ENCODE measurements at places on chromosomes 6 and 20.

DNA sequence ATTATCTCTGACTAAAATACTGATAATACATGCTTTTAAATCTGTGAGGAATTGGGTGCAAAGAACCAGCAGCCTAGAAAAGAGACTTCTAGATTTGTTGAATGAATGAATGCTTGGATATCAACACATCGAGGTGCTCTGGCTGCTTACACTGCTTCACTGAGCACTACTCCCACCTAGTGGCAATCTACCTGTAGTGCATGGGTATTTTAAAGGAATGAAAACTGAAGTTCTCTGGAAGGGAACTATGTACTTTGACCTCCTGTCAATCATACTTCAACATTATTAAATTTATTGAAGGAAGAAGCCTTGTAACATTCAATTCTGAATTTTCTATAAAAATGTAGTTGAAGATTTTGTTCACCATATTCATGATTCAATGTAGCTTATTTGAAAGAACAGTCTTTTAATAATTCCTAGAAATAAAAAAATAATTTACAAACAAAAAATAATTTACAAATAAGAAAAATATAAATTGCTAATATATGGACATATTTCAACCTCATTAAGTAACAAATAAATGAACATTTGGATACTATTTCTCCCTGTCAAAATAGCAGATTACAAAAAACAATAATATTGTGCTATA is 111.2 kb upstream of the MMS22L start:
- ATAC-seq = peak; percentile 50

- no peak for ATAC-seq
Measured at GRCh38 chr20:5511930-5512329, 195.2 kb upstream of the PROKR2 start.

DNA sequence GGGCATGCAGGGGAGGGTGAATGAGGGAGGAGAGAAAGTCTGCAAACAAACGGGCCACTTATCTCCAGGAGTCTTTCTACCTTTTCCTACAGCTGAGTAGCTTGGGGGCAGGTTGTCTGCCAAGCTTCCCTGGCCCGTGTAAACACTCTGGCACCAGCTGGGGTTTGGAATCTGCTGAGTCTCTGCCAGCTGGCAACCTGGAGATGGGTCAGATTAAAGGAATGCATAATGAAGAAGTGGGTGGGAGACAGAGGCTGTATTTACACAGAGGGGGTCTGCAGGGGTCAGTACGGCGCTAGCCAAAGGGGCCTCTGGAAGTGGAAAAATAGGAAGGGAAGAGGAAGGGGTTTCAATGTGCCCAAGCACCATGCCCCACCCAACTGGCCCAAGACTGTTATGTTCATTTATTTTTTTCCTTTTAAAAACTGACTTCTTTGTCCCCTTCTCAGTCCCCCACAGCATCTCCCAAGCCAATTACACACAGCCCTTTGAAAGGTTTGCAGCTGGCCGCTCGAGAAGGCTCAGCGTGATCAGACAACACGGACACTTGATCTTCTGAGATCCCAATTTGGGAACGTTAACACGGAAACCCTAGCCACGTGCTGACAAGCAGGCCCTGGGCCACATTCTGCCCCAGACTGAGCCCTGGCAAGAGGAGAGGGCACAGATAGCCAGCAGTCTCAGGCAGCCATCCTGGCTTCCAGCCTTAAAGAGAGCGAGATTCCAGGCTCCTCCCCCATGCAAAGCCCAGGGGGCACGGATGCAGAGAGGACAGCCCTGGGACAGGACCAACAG is 25.2 kb downstream of the TRAM2 start:
- no peak for ATAC-seq

GRCh38 chr6:27834879-27835549 is 77.2 kb downstream of the OR2B2 start:
- no peak for ATAC-seq

DNA sequence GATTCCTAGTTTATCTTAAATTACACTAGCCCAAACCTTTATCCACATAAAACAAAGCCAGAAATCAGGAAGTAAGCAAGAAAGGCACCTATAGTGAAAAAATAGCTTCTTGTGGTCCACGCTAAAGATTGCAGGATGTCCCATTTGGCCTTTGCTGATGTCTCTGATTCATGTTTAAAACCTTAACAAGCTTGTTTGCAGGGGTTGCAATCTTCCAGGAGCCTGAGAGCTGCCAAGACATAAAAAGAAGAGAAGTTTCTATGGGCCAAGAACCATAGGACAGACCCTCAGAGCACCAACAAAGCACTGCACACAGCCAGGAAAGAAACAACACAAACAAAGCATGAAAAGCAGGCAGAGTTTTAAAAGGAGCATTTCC is 49.4 kb downstream of the ADAT2 start:
- ATAC-seq = no peak

DNA sequence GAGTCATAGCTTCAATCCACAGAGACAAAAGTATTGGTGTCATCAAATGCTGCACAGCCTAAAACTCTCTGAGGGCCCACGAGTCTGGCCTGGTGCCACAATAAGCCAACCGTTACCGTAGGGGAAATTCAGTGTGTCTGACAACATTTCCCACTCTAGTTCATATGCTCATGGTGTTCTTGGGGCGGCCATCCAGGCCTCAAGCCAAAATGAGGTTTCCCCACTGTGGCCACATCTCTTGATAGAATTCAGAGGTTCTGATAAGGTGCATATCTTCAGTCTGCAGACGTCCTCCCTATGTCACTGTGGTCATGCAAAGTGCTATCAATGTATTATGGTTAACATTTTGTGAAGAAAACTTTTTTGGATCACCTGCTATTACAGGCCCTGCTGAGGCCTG is 627.7 kb downstream of the QKI start:
- ATAC-seq = no peak

GRCh38 chr6:116313101-116313776 is 33.5 kb upstream of the TSPYL1 start:
- ATAC-seq = no peak

GRCh38 chr6:169231790-169232506 is 21.7 kb downstream of the THBS2 start:
- peak; percentile 36 for ATAC-seq

GRCh38 chr6:44264154-44265006 is 971 bp downstream of the NFKBIE start:
- ATAC-seq = peak; percentile 70

DNA sequence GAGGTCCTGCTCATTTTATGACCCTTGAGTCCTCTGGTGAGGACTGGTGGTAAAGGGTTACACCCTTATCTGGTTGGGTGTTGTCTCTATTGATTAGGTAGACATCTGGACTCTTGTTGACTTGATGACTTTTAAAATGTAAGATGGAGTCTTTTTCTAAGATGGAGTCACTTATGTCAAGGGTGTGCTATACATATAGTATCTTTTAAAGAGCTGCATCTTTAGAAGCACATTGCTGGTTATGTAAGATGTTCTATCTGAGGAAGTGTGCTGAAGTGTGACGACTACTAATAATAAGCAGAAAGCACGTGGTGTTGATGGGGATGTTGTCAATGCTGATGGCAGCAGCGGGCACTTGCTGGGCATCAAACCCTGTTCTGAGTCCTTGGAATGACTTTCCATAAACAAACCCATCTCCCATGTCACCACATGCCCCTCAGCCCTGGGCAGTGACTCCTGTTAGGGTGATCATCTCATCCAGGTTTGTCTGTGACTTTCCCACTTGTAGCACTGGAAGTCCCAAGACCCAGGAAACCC is 229.6 kb downstream of the EYA2 start:
- no peak for ATAC-seq

DNA sequence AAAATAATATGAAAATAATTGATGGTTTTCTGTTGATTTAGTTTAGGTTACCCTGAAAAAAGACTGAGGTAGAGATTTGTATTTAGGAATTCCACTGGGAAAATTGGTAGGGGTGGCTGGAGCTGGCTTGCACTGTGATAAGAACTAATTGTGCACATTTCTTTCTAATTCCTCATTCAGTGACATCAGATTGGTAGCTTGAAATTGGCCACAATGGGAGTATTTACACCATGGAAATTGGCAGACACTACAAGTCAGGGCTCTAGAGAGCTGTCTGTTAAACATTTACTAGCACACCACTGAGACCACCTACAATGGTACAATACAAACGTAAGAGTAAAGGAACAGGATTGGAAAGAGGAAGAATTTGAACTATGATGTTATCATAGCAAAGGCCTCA is 52.0 kb upstream of the ISM1 start:
- no peak for ATAC-seq

- ATAC-seq = no peak
Measured at GRCh38 chr20:57555457-57556184, 5.3 kb upstream of the PCK1 start.

- ATAC-seq = no peak
Measured at GRCh38 chr6:170083236-170084051, 207.4 kb downstream of the DLL1 start.

DNA sequence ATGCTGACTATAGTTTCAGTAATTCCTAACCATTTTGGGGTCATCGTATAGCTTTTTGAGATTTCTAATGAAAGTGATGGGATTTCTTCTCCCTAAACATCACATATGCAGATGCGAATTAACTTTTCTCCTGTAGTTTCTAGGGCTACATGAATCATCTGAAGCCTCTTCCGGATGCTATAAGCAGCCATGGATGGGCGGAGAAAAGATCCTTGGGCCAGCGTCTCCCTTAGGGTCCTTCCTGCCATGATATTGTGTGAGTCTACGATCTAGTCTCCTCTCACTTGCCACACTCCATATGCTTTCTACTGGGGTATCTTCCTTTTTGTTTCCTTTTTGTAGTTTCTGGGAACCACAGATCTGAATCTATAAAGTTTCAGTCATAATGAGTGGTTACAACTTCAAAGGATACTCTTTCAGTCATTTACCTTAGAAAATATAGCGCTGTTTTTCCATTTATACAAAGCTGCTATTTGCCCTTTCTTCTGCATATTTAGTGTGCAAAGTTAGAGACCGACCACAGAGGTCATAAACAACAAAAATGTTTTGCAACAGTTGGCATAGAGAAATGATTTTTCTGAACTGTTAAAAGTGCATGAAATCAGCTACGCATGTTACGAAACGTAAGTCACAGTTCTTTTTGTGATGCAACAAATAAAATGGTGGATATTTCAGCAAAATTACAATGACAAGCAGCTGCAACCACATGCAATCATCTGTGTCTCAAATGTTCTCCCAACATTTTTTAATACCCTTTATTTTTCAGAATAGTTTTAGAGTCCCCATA is 396.2 kb upstream of the SLC35B3 start:
- ATAC-seq = no peak

- no peak for ATAC-seq
Measured at GRCh38 chr6:62152796-62153195, 133.2 kb downstream of the KHDRBS2 start.

GRCh38 chr20:2302384-2303060 is 6.7 kb downstream of the TGM3 start:
- ATAC-seq = no peak

DNA sequence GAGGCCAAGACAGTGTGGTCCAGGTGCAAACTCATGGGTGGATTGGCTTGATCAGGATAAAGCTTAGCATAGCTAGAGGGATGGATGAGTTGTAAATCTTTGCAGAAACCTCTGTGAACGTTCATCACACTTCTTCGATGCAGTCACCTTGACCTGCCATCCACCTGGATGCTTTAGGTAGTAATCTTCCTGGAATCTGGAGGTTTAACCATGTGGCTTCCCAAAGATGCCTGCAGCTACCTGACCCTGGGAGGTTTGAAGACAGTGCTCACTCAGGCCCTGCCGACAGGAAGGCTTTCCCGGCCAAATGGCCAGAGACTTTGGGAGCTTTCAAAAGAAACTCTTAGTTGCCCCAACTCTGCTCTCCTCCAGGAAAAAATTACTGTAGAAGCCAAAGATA is 55.4 kb upstream of the ERVFRD-1 start:
- no peak for ATAC-seq

GRCh38 chr6:82761674-82762345 is 303.8 kb downstream of the UBE3D start:
- ATAC-seq = no peak

DNA sequence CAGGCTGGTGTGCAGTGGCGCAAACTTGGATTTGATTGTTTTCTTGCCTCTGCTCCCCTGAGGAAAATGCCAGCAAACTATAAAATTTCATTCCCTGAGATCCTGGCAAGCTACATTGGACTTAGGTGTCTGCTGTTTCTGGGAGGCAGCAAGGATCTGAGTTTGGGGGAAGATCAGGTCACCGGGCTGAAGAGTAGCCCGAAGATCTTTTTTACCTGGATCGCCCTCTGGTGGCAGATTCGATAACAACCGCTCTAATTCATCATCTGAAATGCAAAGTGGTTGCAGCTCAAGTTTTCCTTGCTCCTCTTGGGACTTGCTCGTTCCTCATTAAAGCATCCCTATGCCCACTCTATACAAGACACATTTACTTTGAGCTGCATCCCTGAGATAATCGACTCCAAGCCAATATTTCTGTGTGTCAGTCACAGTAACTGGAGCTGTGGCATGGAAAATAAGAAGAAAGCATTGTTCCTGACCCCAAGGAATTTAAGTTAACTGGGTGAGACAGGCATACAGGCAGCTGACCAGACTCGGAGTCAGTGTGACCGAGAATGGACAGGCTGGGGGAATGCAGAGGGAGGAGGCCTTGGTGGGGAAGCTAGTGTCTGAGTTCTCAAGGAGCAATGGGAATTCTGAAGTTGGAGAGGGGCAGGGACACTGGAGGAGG is 131.8 kb upstream of the PROKR2 start:
- ATAC-seq = no peak

GRCh38 chr20:19874040-19874727 is 116.1 kb downstream of the RIN2 start:
- no peak for ATAC-seq

DNA sequence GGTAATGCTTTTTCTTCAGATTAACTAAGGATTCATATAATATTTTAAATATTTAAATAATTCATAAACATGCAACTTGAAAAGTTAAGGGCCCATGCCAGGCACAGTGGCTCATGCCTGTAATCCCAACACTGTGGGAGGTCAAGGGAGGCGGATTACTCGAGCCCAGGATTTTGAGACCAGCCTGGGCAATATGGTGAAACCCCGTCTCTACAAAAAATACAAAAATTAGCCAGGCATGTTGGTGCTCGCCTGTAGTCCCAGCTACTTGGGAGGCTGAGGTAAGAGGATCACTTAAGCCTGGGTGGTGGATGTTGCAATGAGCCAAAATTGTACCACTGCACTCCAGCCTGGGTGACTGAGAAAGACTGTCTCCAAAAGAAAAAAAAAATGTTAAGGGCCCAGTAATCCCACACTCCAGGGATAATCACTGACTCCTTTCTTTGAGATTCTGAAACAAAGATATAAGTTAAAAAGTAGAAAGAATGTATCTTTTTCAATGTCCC is 7.9 kb upstream of the RIN2 start:
- ATAC-seq = no peak

- no peak for ATAC-seq
Measured at GRCh38 chr6:109081026-109081425, 13.6 kb downstream of the SESN1 start.
